ENCODE measurements at places on chromosomes 6 and 20.

GRCh38 chr6:109052018-109052651 is 42.5 kb downstream of the SESN1 start:
- no peak for DNase-seq

DNA sequence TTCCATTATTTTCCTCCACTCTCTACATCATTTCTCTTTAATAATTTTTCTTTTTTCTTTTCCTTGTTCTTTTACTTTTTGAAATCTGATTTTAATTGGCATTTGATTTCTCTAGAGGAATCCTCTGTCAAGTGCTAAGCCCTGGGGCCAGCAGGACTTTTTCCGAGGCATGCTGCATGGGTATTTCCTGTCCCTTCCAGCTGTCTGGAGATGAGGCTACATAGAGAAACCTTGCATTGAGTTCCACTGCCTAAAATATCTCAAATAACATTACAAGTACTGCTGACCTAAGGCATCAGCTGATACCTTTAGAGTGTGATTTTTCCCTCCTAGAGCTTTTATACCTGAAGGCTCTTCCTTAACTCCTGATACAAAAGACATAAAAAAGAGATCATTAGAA is 6.2 kb downstream of the RNF217 start:
- DNase-seq: no peak

GRCh38 chr6:40293460-40294185 is 293.5 kb downstream of the LRFN2 start:
- DNase-seq: no peak

- no peak for DNase-seq
Observed at GRCh38 chr6:16725145-16725864, 36.0 kb downstream of the ATXN1 start.

- DNase-seq: no peak
Observed at GRCh38 chr6:703552-703951, 10.6 kb upstream of the EXOC2 start.

- no peak for DNase-seq
Observed at GRCh38 chr6:107991061-107991460, 33.1 kb upstream of the SEC63 start.

DNA sequence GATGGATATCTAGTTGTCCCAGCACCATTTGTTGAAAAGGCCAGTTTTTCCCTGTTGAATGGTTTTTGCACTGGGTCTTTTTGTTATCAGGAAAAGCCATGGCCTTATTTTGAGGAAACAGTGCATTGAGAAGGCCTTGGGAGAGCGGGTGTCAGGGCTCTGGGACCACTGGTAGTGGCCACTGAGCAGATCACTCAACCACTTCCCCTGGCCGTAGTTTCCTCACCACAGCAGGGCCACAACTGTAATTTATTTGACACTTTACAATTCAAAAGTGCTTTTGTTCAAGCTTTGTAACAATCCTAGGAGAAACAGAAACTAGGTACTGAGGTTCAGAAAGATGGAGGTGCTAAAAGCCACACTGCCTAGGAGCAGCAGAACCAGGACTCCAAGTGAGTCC is 281.8 kb downstream of the GMDS start:
- no peak for DNase-seq

GRCh38 chr20:45218124-45218523 is 3.0 kb upstream of the SEMG2 start:
- no peak for DNase-seq

GRCh38 chr6:129184808-129185366 is 301.9 kb downstream of the LAMA2 start:
- no peak for DNase-seq

DNA sequence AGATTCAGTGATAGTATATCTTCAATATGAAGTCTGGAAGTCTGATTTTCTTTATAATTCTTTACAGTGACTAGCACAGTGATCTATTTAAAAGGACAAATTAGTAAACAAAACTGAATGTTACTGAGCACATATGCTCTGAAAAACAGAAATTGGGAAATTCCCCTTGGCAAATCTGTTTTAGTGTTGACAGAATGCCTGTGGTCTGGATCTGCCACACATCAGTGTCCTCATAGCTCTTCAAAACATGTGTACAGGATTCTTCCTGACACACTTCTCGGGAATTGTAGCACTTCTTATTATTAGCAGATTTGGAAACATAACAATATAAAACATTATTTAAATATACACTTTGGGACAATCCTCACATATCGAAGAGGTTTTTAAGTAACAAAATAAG is 354.3 kb downstream of the COL12A1 start:
- no peak for DNase-seq

DNA sequence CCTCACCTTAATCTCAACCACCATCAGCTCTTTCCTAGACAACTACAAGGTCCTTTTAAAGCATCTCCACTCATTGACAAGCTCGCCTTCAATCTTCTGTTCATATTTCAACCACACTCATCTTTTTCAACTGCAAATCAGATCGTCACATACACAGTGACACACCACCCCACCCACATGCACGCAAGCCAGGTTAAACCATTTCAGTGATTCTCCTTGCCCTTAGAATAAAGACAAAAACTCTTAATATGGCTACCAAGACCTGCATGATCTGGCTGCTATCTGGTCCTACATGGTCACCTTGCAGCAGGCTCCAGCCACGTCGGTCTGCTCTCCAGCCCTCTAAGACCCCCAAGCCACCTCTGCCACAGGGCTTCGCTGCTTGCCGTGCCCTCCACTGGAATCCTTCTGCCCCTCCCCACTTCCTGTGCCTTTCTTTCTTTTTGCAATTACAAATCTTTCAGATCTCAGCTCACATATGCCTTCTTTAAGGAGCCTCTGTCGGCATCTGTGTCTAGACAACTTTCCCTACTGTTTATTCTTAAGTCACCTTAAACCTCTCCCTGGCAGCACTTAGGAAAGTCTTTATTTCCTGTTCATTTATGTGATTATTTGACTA is 507.3 kb upstream of the ARID1B start:
- no peak for DNase-seq

- no peak for DNase-seq
Observed at GRCh38 chr20:38112261-38112929, 52.7 kb downstream of the TGM2 start.

DNA sequence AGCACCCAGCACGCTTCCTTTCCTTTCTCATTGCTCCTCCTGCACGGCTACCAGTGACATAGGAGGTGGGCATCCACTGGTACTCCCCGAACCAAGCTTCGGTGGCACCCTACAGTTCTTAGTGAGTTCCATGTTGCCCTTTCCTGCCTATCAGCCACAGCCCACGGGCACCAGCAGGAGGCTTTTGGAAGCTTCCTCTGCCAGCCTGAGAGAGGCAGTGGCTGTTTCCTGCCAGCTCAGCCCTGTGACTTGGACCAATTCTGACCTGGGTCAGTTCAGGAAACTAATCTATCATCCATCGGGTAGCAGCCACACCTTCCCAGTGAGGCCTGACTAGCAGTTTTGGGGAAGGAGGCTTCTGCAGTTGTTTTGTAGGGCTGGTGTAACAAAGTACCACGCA is 176.4 kb upstream of the UST start:
- DNase-seq: no peak

DNA sequence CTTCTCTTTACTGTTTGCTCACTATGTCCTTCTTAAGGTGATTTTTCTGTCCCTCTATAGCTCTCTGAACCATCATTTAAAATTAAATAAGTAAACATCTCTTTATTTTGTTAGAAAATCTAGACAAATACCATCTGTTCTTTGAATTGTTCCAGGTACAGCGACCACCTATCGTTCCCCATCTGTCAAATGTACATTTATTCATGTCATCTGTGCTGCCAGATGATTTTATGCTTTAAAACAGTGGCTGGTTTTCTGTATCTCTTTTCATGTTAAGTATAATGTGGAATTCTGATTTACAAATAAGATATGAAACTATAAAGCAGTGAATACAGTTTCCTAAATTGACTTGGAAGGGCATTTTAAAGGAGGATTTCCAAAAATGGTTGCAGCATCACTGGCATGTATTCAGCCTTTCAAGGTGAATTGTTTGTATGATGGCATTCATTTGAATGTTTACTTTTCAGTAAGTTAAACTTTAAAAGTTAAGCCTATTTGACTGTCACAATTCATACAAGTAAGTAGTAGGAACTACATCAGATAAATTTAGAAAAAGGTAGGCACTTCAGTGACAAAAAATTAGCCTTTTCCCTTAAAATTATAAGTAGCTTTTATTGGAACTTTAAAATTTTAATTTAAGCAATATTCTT is 92.6 kb upstream of the CLVS2 start:
- DNase-seq: no peak

DNA sequence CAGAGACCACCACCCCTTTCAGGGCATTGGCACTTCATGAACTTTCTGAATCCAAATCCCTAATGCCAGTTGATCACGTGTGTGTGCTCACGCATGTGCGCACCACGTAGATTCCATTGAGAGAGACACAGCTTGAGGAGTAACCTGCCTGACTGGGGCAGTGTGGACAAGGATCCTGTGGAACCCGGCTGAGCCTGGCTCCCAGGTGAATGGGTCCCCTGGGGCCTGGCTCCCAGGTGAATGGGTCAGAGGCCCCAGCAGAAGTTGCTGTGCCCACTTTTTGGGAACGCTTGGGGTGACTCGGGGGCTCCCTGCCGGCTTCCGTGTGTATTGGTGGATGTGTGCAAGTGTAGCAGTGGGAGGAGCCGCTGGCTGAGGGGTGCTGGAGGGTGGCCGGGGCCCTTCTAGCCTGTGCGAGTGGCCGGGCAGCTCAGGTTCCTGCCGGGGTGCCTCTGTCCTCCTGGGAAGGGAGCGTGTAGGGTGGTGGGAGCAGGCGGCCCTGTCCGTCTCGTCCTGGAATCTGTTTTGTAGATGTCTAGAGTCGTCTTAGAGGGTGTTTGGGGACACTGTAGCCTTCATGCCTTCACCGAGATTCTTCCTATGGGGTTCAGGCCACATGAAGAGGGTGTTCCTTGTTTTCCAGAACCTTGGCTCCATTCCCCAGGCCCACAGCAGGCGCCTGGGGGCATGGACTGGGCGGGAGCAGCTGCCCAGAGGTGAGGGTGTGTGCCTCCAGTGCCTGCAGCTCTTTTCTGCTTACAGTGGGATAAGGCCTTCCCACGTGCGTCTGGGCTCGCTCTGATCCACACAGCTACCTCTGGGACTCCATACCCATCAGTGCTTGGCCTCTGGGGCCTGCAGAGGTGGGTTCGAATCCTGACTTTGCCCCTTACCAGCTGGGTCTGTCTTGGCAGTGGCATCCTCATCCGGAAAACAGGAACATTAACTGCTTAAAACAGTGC is 3.2 kb downstream of the RBM38 start:
- DNase-seq: no peak

GRCh38 chr20:17580895-17581294 is 11.0 kb downstream of the DSTN start:
- DNase-seq: no peak

GRCh38 chr6:55282115-55282514 is 45.2 kb upstream of the GFRAL start:
- no peak for DNase-seq

GRCh38 chr20:47237715-47238114 is 118.8 kb downstream of the ZMYND8 start:
- DNase-seq: no peak

DNA sequence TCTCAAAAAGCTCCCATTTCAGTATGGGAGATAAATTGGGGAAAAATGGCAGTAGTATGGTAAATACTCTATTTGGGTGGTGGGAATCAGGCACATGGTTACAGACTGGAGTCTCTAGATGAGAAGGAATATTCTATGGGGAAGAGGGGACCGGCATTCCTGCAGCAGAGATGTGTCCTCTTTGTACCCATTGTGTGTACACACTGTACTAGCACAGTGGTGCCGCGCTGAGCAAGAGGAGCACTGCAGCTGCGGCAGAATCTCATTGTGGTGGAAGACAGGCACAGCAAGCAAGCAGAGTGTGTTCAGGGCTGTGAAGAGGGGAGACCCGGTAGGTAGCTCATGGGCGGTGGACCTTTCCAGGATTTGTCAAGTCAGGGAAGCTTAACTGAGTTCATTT is 13.0 kb downstream of the AFDN start:
- DNase-seq: no peak

- no peak for DNase-seq
Observed at GRCh38 chr20:35662551-35662950, 2.1 kb downstream of the CPNE1 start.

DNA sequence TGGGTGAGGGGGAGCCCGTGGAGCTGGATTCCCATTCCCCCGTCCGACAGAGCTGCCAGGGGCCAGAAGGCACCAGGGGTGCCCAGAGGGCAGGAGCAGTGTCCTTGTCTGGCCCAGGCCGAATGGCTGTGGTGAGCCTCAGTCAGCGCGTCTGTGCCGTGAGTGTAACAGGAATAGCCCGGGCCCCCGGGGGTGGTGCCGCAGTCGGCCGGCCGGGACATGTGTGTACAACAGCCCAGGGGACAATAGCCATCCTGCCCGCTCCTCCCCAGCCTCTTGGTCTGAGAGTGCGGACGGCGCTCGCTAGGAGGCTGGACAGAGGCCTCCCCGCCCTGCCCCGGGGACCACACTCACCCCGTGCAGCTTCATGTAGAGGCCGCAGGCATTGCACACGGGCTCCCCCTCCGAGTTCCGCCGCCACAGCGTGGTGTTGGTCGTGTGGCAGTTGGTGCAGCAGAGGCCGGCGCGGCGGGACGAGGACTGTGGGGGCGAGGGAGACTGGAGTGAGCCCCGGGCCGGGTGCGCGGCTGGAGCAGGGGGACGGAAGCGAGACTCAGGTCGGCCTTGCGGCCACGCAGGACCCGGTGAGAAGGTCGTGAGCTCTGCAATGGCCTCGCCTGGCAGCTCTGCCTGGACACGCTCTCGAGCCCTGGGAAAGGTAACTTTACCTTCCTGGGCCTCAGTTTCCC is 9.6 kb downstream of the GATA5 start:
- no peak for DNase-seq

- DNase-seq: no peak
Observed at GRCh38 chr6:45920819-45921511, 94.7 kb downstream of the CLIC5 start.

DNA sequence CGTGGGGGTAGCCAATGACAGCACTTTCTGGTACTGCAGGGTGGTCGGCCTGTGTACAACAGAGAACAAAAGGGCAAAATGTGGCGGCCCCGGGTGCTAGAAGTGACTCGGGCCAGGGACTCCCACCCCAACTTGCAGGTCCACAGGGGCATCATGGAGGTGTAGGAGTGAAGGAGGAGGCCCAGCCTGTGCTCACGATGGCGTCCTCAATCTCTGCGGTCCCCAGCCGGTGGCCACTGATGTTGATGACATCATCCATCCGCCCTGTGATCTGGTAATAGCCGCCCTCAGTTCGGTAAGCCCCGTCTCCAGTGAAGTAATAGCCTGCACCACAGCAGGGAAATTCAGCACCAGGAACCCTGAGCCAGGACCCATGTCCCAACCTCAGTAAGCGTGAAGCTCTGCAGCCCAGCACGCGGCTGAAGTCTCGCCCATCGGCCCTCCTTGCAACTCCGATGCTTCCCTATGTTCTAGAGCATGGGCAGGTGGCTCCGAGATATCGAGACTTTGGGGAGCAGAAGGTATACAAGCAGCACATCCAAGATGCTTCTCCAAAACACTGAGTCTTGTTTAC is 20.2 kb upstream of the APMAP start:
- DNase-seq: no peak

GRCh38 chr20:63693733-63694583 is 2.5 kb upstream of the TNFRSF6B start:
- DNase-seq: no peak

DNA sequence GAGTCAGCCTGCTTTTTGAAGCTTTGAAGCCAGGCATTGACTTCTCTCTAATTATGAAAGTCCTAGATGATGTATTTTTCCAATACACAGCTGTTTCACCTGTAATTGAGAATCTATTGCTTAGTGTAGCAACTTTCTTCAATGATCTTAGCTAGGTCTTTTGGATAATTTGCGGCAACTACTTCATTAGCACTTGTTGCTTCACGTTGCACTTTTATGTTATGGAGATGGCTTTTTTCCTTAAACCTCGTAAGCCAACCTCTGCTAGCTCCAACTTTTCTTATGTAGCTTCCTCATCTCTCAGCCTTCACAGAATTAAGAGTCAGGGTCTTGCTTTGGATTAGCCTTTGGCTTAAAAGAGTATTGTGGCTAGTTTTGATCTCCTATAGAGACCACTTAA is 44.8 kb downstream of the PHIP start:
- DNase-seq: no peak
